ENCODE measurements at places on chromosomes 7 and 10. TPM values are rescaled to one million over a fixed set of nuclear protein-coding genes. Genes with fewer than 3 reads are reported as not detected.

- DNase-seq: no peak
Measured at GRCh38 chr10:132335189-132336063, 3.4 kb downstream of the LRRC27 start.

NME8 gene
- not detected for polyA plus RNA-seq

- peak; percentile 44 for DNase-seq
Measured at GRCh38 chr10:97278491-97278989, 13.9 kb downstream of the ARHGAP19 start.

- no peak for DNase-seq
Measured at GRCh38 chr10:60149003-60149402, 240.7 kb downstream of the ANK3 start.

DNA sequence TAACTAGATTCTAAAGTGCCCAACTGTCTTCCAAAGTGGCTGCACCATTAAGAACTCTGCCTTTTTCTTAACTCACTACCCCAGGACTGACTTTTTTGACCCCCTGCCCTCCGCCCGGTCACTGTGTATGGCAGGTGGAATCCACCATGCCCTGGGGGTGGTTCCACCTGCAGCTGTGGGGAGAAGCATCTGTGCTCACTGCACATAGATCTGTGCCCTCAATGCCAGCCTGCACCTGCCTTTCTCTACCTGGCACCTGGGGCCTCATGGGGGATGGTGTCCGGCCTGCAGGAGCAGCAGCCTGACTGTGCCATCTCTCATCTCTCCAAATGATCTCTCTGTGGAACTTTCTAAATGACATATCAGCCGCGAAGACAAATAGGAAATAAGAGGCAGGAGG, 353.5 kb downstream of the PAXIP1 start:
- DNase-seq: no peak

DNA sequence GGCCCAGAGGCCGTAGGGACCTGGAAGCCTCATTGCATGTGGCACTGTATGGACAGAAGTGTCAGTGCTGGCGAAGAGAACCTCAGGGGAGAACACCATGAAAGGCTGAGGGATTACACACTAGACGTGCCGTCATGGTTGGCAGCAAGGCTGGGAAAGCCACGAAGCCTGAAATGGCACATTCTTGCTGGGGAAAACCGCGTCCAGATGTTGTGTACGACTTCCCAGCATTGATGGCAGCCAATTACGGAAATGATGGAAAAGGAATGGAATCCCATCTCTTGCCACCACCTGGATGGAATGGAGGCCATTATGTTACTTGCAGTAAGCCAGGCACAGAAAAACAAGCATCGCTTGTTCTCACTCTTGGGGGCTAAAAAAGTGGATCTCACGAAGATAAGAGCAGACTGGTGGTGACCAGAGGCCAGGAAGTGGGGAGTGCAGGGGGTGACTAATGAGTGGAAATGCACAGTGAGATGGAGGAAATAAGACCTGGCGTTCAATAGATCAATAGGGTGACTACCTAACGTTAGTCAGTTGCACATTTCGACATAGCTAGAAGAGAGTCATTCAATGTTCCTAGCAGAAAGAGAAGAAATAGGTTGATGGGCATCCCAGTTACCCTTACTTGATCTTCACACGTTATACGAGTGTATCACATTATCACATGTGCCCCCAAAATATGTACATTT, 14.6 kb upstream of the PWWP2B start:
- DNase-seq: no peak

MYH16 gene
- polyA plus RNA-seq: not detected

UCMA gene
- polyA plus RNA-seq: not detected

- DNase-seq: no peak
Measured at GRCh38 chr7:94630855-94631254, 25.1 kb downstream of the SGCE start.

DNA sequence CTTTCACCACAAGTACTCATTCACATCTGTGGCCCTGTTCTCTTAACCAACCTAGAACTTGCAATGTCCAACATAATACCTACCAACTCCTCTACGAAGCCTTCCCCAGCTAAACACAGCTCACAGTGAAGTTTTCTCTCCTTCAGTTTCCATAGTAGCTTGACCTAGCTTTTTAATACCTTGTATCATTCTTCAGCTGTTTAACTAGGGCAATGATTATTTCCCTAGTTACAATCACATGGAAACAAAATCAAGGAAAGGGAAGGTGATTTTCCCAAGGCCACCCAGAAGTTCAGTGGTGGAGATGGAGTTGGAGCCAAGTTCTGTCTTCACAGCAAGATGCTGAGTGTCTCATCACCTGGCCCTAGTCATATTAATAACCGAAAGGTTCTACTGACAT, 16.3 kb downstream of the CDHR3 start:
- no peak for DNase-seq

ASIC3 gene
- 1.4 TPM for polyA plus RNA-seq

DNA sequence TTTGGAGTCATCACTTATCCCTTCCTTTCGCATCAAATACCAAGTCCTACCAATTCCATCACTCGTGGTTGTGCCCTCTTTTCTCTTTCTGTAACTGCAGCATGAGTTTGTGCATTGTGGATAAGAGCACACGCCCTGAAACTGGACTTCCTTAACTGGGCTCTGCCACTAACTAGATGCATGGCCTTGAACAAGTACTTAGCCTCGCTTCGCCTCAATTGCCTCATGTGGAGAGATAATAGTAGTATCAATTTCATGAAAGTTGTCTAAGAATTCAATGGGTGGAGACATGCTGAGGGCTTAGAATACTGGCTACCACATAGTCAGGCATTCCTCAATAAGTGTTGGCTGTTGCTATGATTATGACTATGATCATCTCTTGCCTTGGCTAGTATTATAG, 41.5 kb downstream of the CFAP43 start:
- no peak for DNase-seq
